ENCODE measurements at places on chromosomes 1 and 21.

GRCh38 chr1:159980076-159980475, 26.0 kb upstream of the SLAMF9 start:
- no peak for DNase-seq

- no peak for DNase-seq
Observed at GRCh38 chr1:9442986-9443385, 96.3 kb upstream of the SLC25A33 start.

DNA sequence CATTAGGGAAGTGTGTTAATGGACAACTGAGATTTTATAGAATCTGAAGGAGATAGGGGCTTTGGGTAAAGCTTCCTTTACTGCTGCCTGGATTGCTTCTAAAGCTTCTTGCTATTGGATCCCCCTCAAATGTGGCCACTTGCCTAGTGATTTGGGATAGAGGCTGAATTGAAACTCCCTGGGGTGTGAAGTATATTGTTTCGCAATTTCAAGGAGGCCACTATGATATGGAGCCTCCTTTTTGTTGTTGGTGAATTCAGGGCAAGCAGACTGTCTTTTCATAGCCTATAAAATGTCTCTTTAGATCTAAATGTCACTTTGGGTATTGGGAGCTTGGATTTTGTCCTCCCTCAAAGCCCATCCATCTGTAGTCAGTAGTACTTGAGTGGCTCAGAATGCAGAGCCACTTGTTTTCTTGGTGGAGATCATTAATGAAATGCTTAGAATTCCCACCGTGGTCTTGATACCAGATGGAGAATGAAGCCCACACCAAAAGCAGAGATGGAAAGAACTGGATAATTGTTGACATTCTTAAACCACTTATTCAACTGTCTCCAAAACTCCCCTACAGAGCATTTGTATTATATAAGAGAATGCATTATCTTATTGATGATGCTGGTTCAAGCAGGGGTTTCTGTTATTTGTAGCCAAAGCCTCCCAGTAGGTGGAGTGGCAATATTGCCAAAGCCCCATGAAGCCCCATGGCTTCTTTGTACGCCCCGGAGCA, 144.3 kb upstream of the KCNE2 start:
- DNase-seq, result peak; percentile 67

GRCh38 chr1:220410611-220411010, 117.3 kb upstream of the MARK1 start:
- DNase-seq, result peak; percentile 65

- no peak for DNase-seq
Observed at GRCh38 chr1:53634571-53634979, 104.4 kb downstream of the GLIS1 start.

- no peak for DNase-seq
Observed at GRCh38 chr1:101308935-101309333, 72.1 kb downstream of the S1PR1 start.

GRCh38 chr1:54919367-54920359, 32.7 kb upstream of the DHCR24 start:
- DNase-seq, result no peak

All from fibroblast of skin of abdomen (primary cell).